ENCODE measurements at places on chromosomes 12 and 14. TPM values are rescaled to one million over a fixed set of nuclear protein-coding genes. Genes with fewer than 3 reads are reported as not detected.

GPRC5D gene
- not detected for total RNA-seq

RTL1 gene
- under 0.01 TPM for total RNA-seq

POTEM gene
- not detected for total RNA-seq

CAPZA3 gene
- total RNA-seq: not detected

RNASE3 gene
- total RNA-seq: not detected

C14orf132 gene
- 16.1 TPM for total RNA-seq

CD163 gene
- total RNA-seq: not detected

KRT83 gene
- not detected for total RNA-seq

ZC2HC1C gene
- 0.89 TPM for total RNA-seq

IFNG-AS1 gene
- not detected for total RNA-seq

POLR3B gene
- 19.8 TPM for total RNA-seq

PLBD2 gene
- total RNA-seq: 83.7 TPM

RERG gene
- 0.30 TPM for total RNA-seq

SMIM41 gene
- total RNA-seq: 0.23 TPM

RNASE7 gene
- not detected for total RNA-seq

CLEC1B gene
- total RNA-seq: not detected

GZMH gene
- total RNA-seq: not detected

SLC7A7 gene
- total RNA-seq: 10.1 TPM

STAB2 gene
- total RNA-seq: not detected

PAH gene
- total RNA-seq: not detected

KCNH3 gene
- total RNA-seq: under 0.01 TPM

AQP5 gene
- total RNA-seq: not detected

PLA2G1B gene
- not detected for total RNA-seq

EIF2B2 gene
- 50.7 TPM for total RNA-seq

SIX6 gene
- not detected for total RNA-seq

ZNF641 gene
- 10.2 TPM for total RNA-seq

KIF5A gene
- 0.59 TPM for total RNA-seq

C12orf56 gene
- 1.8 TPM for total RNA-seq
